ENCODE measurements at places on chromosomes 5 and 9. TPM values are rescaled to one million over a fixed set of nuclear protein-coding genes. Genes with fewer than 3 reads are reported as not detected.

PDLIM4 gene
- total RNA-seq, result 0.93 TPM

SPATA31E1 gene
- not detected for total RNA-seq

PCDHAC2 gene
- total RNA-seq, result 0.93 TPM

BTNL8 gene
- total RNA-seq, result 0.67 TPM

GPSM1 gene
- total RNA-seq, result 2.9 TPM

GFI1B gene
- total RNA-seq, result 53.6 TPM

SLC12A7 gene
- total RNA-seq, result 64.2 TPM

DBH gene
- total RNA-seq, result 0.37 TPM

N4BP3 gene
- total RNA-seq, result 0.08 TPM

IFNE gene
- total RNA-seq, result not detected

SLC6A19 gene
- 4.9 TPM for total RNA-seq

PCDHA10 gene
- total RNA-seq, result under 0.01 TPM

GADD45G gene
- total RNA-seq, result 20.7 TPM

SPINK7 gene
- not detected for total RNA-seq

INSYN2B gene
- total RNA-seq, result 0.08 TPM

C9orf43 gene
- 0.09 TPM for total RNA-seq

ADAMTS12 gene
- total RNA-seq, result 3.4 TPM

FOXD4L5 gene
- not detected for total RNA-seq

GABRA1 gene
- not detected for total RNA-seq

C9 gene
- total RNA-seq, result 3,238 TPM

UAP1L1 gene
- 2.3 TPM for total RNA-seq

C8G gene
- 25.1 TPM for total RNA-seq

TMEM174 gene
- not detected for total RNA-seq

ZMYND19 gene
- 7.1 TPM for total RNA-seq

IFNA14 gene
- total RNA-seq, result not detected

SOHLH1 gene
- not detected for total RNA-seq

PLAC8L1 gene
- not detected for total RNA-seq

IFNK gene
- not detected for total RNA-seq

LRRC19 gene
- 2.0 TPM for total RNA-seq

PIP5KL1 gene
- total RNA-seq, result 0.59 TPM

PFN3 gene
- total RNA-seq, result not detected

ANKRD18B gene
- 1.9 TPM for total RNA-seq

Data from liver (tissue), 10 donors.